Stimulated activated CD4-positive, alpha-beta T cell treated with anti-CD3 and anti-CD28 coated beads, Interleukin-15, amount 100 ng/mL, for 24 hours (primary cell): ENCODE measurements at places on chromosomes 5 and 9.

DNA sequence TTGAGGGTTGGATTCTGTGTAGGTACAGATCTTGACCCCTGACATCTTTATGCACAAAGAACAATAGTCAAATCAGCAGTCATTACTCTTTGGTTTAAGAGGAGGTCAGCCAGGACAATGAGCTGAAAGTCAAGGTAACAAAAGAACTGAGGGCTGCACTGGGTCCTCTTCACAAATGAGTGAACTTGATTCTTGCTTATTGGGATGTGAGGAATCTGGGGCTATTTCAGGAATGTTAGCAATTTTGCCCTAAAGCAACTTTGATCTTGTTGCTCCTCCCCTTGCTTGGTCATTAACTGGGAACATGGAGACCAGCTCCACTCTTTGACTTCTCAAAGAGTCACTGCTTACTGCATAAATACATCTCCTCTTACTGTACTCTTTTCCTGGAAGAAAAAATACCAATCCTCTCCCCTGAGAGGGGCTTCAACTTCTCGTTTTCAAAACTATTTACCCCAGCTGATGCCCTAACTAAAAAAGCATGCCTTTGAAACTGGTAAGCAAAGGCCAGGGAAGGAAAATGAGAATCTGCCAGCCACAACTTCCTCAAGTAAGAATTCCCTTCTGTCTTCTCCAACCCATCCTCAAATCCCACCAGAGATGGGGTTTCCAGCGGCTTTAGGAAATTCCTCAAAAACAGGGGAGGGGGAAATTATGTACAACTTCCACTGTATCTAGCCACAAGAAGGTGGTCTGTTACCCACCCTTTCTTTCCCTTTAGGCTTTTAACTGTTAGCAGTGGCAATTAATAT lies 368.3 kb downstream of the ENC1 start:
- DNase-seq: no peak

- peak; percentile 35 for DNase-seq
Observed at GRCh38 chr9:95993337-95993736, 117.8 kb downstream of the ERCC6L2 start.

GRCh38 chr5:61491861-61492260 lies 159.8 kb downstream of the ZSWIM6 start:
- no peak for DNase-seq

- no peak for DNase-seq
Observed at GRCh38 chr9:69140123-69140735, 33.8 kb upstream of the TJP2 start.

DNA sequence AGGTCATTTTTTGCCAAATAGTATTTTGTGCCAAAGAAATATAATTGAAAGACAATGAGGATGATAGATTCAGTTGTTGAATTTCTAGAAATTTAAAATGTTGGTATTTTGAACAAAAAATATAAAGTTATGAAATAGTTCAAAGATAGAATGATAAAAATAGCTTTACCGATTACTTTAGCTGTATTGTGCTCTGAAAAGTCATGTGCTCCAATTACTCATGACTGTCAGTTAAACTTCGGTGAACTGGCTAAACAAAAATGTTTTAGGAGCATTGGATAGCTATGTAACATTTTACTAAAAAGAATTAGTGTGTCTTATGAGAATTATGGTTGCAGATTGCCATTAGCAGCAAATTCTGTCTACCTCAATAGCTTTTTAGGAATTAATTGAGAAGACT lies 177.3 kb upstream of the VCAN start:
- no peak for DNase-seq

GRCh38 chr5:135204151-135204600 lies 170.1 kb upstream of the PITX1 start:
- DNase-seq: no peak

- DNase-seq: peak; percentile 34
Observed at GRCh38 chr5:139472386-139473030, 1.7 kb downstream of the SMIM33 start.

- no peak for DNase-seq
Observed at GRCh38 chr5:50968356-50969149, 302.1 kb downstream of the PARP8 start.

GRCh38 chr9:78676623-78677022 lies 379.7 kb downstream of the PSAT1 start:
- no peak for DNase-seq

DNA sequence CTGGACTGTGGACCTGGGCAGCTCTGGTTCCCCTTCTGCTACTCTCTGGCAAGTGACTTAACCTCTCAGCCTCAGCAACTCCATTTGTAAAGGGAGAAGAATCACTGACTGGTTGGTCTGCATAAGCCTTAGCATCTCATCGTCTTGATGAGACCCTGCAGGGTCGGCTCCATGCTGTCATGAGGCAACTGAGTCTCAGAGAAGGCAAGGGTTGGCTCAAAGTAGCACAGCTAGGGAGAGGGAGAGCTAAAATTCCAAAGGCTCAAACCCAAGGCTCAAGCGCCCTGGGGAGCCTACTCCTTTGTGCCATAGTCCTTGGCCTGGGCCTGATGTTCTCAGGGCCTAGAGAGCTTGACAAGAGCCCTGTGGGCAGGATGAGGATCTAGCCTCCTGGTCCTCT lies 4.5 kb downstream of the FGFR4 start:
- no peak for DNase-seq

- no peak for DNase-seq
Observed at GRCh38 chr5:178182158-178182876, 4.9 kb downstream of the GMCL2 start.

DNA sequence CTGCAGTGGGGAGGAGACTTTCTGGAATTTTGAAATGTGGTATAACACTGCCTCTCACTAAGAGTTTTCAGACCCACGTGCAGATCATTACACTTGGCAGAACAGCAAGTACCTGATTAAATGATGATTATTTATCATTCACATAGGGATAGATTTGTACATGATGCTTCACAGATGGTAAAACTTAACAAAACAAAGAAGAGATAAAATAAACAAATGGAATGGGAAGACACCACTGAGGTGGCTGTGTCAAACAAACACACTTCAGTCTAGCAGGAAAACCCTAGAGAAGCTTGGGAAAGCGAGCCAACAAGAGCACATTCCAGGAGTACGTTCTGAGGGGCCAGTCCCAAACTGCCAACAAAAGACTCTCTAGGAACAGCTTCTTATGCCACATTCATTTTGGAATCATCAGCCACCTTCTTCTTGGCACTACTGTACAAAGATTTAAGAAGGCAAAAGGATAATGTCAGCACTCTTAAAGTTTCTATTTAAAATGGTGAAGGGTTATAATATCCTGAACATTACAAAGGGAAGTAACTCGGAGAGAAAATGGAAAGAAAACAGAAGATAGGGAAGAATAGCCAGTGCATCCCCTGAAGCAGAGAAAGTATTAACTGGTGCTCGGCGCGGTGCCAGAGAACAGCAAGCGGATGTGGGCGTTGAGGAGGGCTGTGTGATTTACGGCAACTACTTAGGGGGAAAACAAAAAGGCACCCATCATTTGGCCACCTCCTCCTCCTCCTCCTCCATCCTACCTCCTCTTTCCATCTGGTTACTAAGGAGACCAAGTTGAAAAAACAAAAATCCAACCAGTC lies 1.6 kb downstream of the MED27 start:
- DNase-seq: peak; percentile 45

DNA sequence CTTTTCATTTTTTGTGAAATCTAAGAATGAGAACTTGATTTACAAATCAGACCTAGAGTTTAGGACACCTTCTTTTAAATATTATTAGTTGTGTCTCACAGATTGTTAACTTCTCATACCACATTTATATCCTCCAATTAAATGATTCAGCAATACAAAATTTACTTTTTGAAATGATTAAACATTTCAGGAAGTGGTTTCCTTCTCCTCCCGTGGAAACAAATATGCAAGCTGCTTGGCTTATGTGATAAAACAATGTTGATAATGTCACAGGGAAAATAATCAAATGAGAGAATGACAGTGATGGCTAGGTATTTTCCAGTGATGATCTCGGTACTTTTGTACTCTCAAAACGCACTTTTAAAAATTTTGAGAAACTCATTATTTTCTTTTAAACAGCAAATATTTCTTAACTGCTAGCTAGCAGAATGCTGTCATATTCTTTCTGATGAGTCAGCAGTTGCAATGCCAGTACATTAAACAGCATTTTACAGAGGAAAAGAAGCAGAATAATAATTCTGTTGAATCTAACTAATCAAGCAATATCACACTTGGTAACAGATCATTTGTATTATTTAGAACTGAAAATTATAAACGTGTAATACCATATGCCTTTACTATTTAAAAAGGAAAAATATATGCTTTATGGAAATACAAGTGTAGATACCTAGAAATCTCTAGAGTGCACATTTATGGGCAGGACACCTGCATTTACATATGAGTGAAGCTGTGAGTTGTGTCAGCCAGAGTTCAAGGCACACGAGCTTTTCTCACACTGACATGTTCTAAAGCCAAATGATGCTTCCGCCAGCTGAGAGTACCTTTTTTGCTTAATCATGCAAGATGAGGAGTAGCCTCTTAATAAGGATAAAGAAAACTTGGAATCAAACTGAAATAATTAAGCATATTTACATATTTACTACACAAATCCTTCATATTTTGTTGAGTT lies 53.6 kb upstream of the CDH18 start:
- no peak for DNase-seq

DNA sequence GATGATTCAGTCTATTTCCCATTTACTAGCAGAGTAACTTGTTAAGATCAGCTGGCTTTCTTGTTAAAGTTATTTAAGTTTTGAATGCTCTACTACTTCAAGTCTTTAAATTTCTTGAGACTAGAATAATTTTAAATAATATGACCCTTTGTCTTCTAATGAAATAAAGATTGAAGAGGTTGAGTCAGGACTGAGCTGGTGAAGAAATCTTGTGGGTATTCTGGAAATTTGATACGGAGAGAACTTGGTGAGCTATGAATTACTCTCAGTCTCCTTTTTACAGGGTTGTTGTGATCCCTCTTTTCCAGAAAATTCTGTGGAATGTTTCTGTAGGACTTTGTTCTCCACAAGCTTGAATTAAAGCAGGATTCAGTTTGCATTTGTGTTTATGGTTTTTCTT lies 29.3 kb downstream of the RNF20 start:
- DNase-seq: no peak

GRCh38 chr5:107451028-107451427 lies 219.7 kb downstream of the EFNA5 start:
- DNase-seq: no peak

GRCh38 chr5:125011419-125011818 lies 265.0 kb upstream of the ZNF608 start:
- DNase-seq: no peak

DNA sequence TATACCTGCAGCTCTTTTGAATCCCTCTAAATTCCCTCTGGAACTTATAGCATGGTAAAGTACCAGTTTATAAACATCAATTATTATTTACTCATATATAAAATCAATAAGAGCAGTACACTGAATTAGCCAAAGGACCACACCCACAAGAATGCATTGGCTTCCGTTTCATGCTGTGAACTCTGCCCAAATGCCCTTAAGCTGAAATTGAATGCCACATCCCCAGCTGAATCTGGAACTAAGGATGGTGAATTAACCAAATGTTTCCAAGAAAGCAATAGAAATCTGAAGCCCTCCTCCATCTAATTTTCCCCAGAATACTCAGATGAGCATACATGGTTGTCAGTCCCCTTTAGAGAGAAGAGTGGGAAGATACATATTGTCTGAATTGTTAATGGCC lies 436.4 kb upstream of the FTMT start:
- no peak for DNase-seq

DNA sequence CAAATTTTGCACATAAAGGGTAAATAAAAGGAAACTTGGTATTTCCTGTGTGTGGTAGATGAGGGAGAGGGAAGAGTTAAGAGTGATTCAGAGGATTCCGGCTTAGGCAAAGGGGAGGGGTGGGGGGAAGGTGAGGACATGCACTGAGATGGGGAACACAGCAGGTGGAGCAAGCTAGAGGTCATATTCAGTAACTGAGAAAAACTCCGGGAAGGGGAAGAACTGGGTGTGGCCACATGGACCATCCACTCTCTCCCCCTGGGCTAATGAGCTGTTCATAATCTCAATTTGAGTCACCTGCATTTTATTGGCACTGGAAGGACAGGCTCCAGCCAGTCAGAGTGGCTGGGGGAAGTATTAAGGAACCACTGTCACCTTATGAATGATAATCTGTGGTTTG lies 45.1 kb upstream of the UGCG start:
- no peak for DNase-seq

DNA sequence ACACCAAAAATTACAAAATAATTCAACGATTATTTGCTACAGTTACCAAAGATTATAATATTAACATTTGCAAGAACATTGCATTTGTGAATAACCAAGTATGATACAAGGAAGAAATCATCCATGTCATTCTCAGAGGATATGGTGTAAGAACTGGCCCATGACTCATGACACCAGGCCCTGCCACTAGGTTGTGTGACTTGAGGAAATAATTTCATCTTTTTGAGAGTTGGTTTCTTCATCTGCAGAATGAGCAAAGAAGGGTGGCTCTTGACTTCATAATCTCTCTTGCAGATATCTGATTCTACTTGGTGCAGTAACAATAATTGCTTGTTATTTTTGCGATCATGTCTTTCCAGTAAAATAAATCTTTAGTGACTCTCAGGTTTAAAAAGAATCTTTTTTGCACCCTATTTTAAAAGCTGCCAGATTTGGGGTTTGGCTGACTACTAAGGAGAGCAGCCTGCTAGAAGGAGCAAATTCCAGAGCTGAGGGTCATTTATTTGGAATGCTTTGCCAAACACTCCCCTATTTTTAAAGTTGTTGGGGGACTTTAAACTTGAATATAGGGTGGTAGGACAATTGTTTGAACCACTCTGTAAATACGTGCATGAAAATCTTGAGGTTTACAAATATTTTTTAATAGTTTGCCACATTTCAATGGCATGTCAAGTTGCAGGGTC lies 23.5 kb downstream of the ITGA1 start:
- no peak for DNase-seq

DNA sequence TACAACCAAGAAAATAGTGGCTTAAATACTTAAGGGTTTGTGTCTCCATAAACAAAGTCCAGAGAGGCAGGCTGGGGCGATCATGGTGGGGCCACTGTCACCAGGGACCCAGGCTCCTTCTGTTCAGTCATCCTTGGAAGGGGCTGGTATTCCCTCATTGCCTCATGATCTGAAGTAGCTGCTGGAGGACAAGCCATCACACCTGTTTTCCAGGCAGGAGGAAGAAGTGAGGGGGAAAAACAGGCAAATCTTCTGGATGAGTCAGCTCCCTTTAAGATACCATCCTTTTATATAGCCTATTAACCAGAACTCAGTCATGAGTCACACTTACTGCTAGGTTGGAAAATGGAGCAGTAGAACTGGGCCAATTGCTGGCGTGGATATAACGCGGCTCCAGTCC lies 92.3 kb downstream of the DAP start:
- DNase-seq: no peak
